Renal cortex interstitium (tissue), 15 donors: ENCODE measurements at places on chromosomes 7 and 10.

DNA sequence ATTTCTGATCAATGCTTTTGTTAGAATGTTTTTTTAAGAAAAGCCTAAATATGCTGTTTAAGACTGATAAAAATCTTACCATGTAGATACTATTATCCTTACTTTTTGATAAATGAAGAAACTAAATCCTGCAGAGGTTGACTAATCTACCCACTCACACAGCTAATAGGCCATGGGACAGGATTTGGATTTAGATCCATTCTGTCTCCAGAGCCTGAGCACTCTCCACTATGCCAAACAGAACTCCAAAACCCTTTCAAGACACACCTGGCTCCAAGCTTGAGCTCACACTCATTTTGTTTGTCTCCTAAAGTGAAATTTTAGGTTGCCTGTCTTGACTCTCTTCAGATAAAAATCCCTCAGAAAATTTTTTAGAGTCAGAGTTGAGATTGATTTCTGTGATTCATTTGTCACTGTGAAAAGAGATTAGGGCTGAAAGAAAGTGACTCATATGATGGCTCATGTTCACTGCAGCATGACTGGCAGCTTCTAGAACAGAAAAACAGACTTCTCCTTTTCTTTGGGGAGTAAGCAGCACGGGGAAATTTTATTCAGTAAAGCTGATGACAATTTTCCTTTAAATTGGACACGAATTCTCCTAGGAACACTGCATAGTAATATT is 132.3 kb upstream of the POT1 start:
- no peak for DNase-seq

DNA sequence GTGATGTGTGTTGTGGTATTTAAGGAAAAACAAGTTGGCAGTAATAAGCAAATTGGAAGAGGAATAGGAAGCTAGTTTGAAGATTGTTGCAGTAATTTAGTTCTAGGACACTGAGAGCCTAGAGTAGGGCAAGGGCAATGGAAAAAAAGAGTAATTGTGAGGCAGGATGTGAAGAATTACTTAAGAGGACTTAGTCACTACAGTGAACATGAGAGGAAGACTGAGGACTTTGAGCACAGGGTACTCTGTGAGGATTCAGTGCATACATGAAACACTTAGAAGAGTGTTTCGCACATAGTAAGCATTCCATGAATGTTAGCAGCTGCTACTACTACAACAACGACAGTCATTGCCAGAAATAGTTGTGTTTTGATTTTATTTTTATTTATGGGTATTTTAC is 30.9 kb upstream of the DKK1 start:
- DNase-seq: no peak

DNA sequence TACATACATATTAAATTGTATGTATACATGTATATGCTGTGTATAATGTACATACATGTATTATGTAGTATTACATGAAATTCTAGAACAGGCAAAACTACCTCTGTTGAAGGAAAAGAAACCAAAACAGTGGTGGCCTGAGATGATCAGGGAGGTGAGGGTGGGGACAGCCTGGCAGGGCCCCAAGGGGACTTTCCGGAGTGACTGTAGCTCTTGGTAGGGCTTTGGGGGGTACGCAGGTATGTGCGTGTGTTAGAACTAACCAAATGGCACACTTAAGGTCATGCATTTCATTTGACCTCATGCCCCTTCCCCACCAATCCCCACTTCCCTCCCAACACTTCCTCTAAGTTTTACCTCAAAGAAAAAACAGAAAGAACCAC is 31.3 kb downstream of the CTBP2 start:
- DNase-seq: no peak

- DNase-seq: no peak
Observed at GRCh38 chr10:33071857-33072256, 113.8 kb upstream of the ITGB1 start.

GRCh38 chr7:100571829-100572116 is 1.9 kb downstream of the SAP25 start:
- DNase-seq: no peak

GRCh38 chr7:1800902-1801301 is 130.8 kb downstream of the ELFN1 start:
- no peak for DNase-seq

DNA sequence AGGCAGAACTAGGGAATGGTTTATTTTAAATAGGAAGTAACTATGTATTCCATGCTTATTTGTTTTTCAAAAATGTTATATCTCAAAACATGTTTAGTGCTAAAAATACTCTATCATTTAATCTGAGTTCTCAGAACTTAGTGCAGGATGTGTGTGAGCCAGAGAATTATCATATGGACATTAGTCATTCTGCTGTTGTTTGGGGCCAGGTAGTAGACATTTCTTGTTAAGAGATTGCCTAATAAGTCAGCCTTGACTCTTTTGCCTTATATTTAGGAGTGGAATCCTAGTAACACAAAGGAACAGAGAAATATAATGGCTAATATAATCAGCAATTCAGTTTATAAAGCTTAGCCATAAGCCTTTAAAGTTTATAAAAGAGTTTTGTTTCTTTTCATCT is 149.8 kb downstream of the CCSER2 start:
- no peak for DNase-seq
